Fibroblast of villous mesenchyme (primary cell): ENCODE measurements at places on chromosomes 13 and 19. TPM values are rescaled to one million over a fixed set of nuclear protein-coding genes. Genes with fewer than 3 reads are reported as not detected.
A peak's percentile ranks its signal among the peaks of the same experiment; 100 is the strongest.

GRCh38 chr19:8615813-8616596 lies 5.5 kb upstream of the ADAMTS10 start:
- peak; percentile 55 for DNase-seq

GRCh38 chr13:85985797-85986196 lies 186.6 kb upstream of the SLITRK6 start:
- DNase-seq: no peak

DNA sequence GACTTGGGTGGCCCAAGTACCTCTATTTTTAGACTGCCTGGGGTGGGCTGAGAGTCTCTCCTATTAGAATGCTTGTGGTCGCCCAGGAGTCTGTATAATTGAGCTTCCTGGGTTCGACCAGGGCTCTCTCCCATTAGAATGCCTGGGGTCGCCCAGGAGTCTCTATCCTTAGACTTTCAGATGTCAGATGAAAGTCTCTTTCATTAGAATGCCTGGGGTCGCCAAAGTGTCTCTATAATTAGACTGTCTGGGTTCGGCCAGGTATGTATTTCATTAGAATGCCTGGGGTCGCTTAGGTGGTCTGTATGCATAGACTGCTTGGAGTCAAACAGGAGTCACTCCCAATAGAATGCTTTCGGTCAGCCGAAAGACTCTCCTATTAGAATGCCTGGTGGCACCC lies 1471.7 kb downstream of the UQCRFS1 start:
- DNase-seq: no peak

GRCh38 chr19:19056636-19057275 lies 7.0 kb upstream of the SLC25A42 start:
- DNase-seq: no peak

GRCh38 chr13:109963960-109964563 lies 177.7 kb upstream of the IRS2 start:
- peak; percentile 18 for DNase-seq

- DNase-seq: no peak
Measured at GRCh38 chr19:16069813-16070365, 6.4 kb upstream of the TPM4 start.

- no peak for DNase-seq
Measured at GRCh38 chr13:33051632-33052031, 35.4 kb downstream of the KL start.

GRCh38 chr13:80477661-80478443 lies 136.9 kb upstream of the SPRY2 start:
- DNase-seq: peak; percentile 18

- no peak for DNase-seq
Measured at GRCh38 chr19:10115392-10116084, 4.0 kb downstream of the P2RY11 start.

- no peak for DNase-seq
Measured at GRCh38 chr13:100597253-100597652, 8.7 kb upstream of the GGACT start.

DNA sequence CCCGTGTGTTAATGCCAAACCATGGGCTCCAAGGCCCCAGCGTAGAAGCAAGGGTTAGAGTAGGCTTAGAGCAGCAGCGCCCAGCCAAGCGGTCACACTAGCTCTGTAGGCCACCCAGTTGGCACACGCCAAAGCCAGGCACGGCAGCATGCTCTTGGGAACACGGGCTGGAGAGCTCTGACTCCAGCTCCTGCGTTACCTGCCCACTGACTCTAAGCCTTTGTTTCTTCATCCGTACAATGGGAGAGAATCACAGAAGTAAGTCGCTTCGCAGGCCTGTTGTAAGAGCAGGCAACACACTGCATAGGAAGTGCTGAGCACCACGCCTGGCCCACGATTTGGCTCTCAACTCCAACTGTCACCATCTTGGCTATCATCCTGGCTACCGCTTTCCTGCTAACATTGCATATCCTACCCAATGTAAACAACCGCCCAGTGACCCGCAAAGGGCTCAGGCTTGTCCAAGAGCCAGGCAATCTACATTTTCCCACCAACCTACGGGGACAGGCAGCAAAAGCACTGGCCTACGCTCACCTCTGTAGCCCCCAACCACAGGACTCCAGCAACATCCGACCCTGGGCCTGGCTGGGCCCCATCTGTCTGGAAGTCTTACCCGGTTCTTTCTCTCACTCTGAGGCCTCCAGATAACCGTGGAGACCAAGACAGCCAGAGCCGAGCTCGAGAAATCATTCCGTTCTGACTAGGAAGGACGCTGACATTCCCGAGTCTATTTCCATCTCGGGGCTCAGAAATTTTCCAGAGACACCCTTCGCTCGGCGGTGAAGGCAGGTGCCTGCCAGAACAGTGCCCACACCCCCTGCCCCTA lies 91.5 kb upstream of the ZNF507 start:
- no peak for DNase-seq

GRCh38 chr13:58566176-58566575 lies 934.6 kb downstream of the PCDH17 start:
- DNase-seq: no peak

- DNase-seq: peak; percentile 25
Measured at GRCh38 chr19:19321141-19321577, 530 bp downstream of the MAU2 start.

DNA sequence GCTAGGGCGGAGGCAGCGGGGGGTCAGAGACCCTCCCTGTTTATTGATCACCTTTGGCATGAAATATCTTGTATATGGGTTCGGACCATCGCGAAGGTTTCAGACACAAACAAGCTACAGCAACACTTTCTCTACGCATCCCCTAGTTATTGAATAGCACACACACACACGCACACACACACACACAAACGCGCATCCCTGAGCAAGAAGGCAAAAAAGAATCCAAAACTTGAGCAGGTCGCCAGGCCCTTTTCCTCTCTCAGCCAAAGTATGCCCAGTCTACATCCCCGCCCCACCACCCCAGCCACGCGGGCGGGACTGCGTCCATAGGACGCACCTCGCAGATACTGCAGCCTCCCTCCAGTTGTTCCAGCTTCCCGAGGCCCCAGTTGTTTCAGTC lies 16.0 kb downstream of the POU4F1 start:
- no peak for DNase-seq

DNA sequence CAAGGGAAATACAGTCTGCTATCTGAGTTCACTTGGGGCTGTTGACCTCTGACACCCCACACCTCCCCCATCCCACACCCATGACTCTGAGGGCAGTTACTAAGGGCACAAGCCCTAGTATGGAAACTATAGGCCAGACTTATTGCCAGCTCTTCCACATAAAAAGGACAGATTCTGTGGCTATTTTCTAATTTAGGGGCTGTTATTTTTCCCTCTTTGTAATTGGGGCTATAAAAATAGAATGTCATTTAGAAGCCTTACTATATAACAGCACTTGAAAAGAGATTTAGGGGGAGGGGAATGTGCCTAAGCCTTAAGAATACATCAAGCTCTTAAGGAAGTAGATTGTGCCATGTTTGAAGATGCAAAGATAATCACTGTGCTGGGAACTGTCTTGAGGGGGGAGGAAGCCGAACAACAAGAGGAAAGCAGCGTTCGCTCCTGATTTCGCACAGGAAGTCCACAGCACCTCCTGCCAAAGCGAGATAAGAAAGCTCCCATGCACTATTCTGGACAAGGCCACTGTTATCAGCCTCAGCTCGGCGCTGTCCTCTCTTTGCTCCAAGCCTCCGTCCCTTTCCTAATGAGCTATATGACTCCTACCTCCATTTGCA lies 86.6 kb downstream of the FLT1 start:
- peak; percentile 75 for DNase-seq

GRCh38 chr19:27822336-27822735 lies 1390.6 kb downstream of the UQCRFS1 start:
- no peak for DNase-seq

GRCh38 chr19:4521888-4522242 lies 3.6 kb upstream of the PLIN4 start:
- no peak for DNase-seq

DNA sequence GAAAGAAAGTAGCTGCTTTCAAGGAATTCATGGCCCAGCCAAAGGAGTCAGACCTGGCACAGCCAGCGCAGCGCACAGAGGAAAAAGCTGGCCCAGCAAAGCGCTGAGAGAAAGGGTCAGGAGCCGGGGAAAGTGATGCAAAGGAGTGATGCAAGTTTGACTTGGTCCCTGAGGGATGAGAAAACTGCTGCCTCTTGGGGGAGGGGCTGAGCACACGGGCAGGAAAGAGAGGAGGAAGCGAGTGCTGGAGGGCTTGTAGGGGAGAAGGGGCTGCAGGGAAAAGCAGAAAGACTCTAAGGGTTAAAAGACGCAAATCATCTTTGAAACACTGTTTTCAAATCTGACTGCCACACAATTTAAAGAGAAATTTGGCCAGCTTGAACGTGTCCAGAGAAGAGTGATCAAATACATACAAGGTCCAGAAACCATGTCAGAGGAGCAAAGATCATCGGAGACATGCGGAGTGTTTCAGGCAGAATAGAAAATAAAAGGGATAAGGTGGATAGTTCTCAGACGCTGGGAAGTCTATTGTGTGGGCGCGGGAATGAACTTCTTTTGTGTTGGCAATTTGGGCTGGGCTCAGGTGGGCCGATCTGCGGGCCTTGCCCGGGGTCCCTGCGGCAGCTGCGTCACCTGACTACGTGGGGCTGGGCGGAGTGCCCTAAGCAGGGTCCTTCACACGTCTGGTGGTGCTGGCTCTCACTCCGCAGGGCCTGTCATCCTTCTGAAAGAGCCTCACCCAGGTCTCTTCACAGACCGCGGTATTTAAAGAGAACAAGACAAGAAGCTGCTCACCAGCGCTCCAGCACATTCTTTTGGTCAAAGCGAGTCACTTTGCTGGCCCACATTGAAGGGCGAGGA lies 18.1 kb downstream of the N4BP2L1 start:
- DNase-seq: peak; percentile 68

DNA sequence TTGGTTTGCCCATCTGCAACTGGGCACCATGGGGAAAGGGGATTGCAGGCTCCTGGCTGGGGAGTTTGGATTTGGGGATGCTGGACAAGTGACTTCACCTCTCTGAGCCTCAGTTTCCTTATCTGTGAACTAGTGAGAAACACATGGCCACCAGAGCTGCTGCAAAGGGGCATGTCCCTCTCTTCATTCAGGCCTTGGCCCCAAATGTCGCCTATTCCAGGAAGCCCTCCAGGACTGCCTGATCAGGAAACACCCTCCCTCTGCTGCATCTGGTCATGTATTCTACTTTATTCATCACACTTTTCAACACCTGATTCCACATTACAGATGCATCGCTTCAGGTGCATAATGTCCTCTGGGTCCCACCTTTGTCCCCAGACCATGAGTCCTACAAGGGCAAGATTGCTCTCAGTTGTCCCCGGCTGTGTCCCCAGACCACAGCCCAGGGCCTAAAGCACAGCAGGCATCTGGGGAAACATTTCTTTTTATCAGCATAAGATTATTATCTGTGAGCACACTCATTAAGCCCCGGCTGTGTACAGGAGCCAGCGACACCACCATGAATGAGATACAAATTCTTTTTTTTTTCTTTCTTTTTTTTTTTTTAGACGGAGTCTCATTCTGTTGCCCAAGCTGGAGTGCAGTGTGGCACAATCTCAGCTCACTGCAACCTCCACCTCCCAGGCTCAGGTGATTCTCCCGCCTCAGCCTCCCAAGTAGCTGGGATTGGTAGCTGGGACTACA lies 37.5 kb downstream of the ARRDC2 start:
- DNase-seq: no peak

DNA sequence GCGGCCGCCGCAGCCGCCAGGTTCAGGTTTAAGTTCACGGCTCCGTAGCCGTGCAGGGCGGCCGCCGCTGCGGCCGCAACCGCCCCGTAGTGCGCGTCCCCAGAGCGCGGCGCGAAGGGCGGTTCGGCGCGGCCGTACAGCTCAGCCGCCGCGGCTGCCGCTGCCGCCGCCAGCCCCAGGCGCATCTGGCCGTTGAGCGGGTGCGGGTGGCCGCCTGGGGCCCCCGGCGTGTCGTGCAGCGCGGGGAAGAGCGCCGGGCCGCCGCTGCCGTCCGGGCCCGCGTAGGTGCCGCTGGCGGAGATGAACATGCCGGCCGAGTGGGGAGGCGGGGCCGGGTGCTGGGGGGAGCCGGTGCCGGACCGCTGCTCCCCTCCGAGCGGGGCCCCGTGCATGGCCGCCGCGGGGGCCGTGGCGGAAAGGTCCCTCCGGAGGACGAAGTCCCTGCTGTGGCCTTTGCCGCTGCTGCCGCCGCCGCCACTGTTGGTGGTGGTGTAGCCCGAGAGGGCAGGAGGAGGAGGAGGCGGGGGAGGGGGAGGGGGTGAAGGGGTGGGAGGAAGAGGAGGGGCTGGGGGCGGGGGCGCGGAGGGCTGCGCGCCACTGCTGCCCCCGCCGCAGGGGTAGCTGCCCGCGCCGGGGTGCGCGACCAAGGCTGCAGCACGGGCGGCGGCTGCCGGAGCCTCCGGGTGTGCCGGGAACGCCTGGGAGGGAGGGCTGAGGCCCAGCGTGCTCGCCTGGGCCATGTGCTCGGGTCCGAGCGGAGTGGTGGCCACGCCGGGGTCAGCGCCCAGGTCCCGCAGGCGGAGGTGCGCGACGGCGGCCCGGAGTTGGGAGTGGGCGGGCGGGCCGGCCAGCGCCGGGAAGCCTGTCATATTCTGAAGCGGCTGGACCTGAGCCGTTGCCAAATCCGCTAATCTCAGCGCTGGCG lies 654 bp downstream of the ZIC5 start:
- no peak for DNase-seq

GRCh38 chr13:50894012-50894411 lies 15.6 kb upstream of the RNASEH2B start:
- no peak for DNase-seq

DNA sequence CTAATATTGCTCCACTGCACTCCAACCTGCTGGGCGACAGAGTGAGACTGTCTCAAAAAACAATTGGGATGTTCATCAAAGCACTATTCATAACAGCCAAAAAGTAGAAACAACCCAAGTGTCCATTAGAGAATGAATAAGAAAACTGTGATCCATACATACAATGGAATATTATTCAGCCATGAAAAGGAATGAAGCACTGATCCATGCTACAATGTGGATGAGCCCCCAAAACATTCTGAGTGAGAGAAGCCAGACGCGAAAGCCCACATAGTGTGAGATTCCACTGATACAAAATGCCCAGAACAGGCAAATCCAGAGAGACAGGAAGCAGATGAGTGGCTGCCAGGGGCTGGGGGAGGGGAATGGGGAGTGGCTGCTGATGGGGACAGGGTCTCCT lies 16.0 kb downstream of the KLF2 start:
- DNase-seq: no peak

The CEACAM7 gene
- not detected in 2 replicates for total RNA-seq

The CDX2 gene
- not detected in 2 replicates for total RNA-seq

The GRK1 gene
- not detected in 2 replicates for total RNA-seq

The TPP2 gene
- 43.8 and 60.0 TPM in 2 replicates for total RNA-seq

The ZNF460 gene
- total RNA-seq: 86.0 and 91.1 TPM in 2 replicates

The CD37 gene
- not detected in 2 replicates for total RNA-seq

The PNMA8B gene
- total RNA-seq: 0.32 and 0.43 TPM in 2 replicates

The BBC3 gene
- 6.0 and 14.2 TPM in 2 replicates for total RNA-seq

The C19orf85 gene
- total RNA-seq: not detected in 2 replicates

The TUBA3C gene
- total RNA-seq: not detected in 2 replicates

The LINGO3 gene
- total RNA-seq: under 0.01 TPM in 1 of 2 replicates, not detected in the other

The ZNF677 gene
- total RNA-seq: 9.3 and 16.4 TPM in 2 replicates

The ANGPTL4 gene
- total RNA-seq: 0.64 and 1.3 TPM in 2 replicates
